ENCODE measurements at places on chromosomes 2 and 18.

DNA sequence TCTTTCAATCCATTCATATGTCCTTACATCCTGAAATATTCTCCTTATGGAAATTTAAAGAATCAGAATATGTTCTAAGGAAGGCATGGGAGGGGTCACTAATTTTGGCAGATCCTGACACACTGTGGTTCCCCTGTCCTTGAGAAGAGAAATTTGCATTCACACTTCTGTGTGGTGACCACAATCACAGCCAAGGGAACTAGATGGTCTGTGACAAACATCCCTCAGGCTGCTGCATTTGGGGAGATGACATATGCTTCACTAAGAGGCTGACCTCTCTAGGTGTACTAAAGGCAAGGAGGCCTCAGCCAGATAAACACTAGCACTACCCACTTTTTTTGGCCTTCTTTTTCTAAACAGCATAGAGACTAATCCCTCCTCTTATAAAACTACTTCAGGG, 129.6 kb downstream of the MREG start:
- DNase-seq = no peak

GRCh38 chr2:5946225-5947115, 254.3 kb downstream of the SOX11 start:
- no peak for DNase-seq

- DNase-seq = no peak
Observed at GRCh38 chr2:98568161-98568956, 40.0 kb downstream of the COA5 start.

- DNase-seq = no peak
Observed at GRCh38 chr2:123438251-123438650, 586.8 kb upstream of the CNTNAP5 start.

DNA sequence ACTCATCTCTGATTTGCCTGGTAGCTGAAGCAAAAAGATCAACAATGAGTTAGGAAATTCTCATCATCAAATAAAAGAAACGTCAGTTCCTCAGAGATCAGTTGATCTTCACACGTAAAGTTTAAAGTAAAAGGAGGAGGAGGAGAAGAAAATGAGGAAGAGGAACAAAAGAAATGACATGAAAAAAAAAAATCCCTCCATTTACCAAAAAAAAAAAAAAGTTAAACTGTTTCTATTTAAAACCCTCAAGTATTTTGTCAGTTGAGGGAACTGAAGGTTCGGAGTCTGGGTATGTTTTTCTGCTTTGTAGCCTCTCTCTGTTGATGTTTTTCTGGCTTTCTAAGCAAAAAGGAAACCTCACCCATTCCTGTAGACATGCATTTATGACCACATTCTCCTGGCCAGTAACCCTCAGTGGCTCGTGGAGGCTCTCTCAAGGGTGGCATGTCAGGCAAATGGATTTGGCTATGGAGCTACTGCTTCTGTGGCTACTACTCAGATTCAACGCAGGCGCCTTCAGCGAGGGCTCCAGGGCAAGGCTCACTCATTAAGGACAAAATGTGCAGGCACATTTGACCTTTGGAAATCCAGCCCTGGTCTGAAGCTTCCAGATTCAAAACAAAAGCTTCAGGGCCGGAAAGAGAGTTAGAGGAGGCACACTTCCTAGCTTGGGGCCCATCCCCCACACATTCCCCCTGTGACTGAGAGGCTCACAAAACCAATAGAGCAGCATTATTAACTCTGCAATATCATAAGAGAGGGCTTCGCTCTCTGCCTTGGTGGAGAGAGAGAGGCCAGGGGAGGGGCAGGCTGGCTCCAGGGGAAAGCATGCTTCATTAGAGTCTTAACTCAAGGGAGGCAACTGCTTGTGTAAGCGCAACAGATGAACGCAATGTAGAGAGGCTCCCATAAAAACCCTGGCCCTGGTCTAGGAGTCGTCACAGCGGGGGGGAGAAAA, 22.3 kb downstream of the KLF7 start:
- DNase-seq = no peak

DNA sequence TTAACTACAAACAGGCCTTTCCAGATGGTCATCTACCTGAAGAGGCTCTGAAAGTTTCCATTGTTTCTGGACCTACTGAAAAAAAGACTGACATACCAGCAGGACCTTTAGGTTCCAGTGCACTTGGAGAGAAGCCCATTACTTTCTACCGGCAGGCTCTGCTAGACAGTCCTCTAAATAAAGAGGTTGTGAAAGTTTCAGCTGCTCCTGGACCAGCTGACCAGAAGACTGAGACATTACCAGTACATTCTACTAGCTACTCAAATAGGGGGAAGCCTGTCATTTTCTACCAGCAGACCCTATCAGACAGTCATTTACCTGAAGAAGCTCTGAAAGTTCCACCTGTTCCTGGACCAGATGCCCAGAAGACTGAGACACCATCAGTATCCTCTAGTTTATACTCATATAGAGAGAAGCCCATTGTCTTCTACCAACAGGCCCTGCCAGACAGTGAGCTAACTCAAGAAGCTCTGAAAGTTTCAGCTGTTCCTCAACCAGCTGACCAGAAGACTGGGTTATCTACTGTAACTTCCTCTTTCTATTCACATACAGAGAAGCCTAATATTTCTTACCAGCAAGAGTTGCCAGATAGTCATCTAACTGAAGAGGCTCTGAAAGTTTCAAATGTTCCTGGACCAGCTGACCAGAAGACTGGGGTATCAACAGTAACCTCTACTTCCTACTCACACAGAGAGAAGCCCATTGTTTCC, 65.8 kb downstream of the ALMS1 start:
- DNase-seq = no peak

DNA sequence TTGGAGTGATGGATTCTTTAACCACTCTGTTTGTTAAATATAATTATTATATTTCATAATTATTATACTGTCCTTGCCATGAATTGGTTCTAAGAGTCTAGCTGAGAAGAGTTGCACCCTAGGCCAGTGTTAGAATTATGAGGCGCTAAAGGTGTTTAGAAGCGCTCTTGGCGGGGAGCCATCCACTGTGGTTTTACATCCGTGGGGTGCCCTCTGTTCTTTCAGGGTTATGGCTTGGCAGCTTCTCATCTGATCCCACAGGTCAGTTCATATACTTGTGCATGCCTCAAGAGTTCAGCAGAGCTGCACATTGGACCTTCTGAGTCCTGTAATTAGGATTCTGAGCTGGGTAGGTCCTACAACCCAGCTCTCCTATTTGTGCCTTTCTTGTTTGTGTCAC, 9.1 kb downstream of the ASAP2 start:
- DNase-seq = no peak

GRCh38 chr2:218282173-218282991, 9.9 kb downstream of the TMBIM1 start:
- no peak for DNase-seq

DNA sequence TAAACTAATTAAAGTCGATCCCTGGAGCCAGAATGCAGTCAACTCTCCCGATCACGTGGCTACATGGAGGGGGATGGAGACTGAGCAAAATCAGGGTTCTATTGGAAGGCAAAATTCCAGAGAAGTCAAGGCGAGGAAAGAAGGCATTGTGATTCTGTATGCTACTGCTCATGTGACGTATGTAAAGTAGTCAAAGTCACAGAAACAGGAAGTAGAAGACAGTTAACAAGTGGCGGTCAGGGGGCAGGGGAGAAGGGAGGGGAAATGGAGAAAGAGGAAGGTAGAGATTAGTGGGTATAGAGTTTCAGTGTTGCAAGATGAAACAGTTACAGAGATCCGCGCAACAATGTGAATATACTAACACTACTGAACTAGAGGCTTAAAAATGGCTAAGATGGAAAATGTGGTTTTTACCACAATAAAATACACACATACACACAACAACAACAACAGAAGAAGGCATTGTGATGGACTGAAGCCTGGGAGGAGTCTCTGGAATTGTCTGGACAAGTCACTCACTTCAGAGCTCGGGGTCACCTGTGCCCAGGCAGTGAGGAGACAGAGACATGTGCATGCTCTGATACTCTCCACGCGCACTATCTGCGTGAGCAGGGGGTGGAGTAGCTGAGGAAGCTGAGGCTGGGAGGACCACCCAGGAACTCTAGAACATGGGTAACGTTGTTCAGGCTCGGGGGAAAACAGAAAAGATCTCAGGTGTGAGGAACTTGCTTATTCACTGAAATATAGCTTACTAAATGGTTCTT, 89.9 kb upstream of the CDCA7 start:
- DNase-seq = no peak

GRCh38 chr2:54387059-54387991, 68.8 kb upstream of the SPTBN1 start:
- no peak for DNase-seq

DNA sequence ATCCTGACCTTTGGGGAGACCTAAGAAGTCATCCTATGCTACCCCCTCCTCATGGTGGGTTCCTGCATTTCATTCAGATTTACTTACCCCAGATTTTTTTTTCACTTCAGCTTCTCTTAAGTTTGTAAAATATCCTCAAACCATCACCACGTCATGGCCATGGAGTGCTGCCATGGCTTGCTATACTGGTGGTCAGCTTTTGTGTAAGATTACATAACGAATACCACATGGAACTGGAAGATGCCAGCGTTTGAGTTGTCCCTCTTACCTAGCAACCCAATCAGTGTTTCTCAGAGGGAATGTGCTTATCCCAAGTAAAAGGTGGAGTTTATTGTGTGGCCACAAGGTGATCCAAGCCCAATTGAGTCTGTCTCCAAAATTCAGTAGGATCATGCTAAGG, 148.6 kb upstream of the ALPP start:
- DNase-seq = no peak

DNA sequence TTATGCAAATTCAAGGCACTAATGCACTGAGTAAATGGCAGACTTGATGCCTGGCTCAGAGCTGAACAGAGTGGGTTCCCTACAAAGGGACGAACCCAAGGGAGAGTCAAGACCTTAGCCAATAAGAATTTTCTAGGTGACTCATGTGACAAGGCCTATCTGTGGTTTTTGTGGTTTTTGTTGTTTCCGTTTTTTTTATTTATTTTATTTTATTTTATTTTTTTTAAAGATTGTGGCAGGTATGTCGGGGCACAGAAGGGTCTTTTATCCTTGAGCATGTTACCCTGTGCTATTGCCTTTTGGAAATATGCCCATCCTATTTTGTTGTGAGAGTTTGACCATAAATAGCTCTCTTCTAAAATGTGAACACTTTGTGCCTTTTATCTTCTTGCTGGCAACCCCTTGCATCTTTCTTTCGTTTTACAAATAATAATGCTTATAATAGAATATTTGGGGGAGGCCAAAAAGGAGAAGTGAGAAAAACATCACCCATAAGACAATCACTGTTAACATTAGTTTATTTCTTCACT, 113.4 kb upstream of the AQP4 start:
- DNase-seq = no peak

GRCh38 chr2:112033600-112033999, 21.5 kb upstream of the TMEM87B start:
- peak; percentile 52 for DNase-seq

- DNase-seq = no peak
Observed at GRCh38 chr2:66565291-66565690, 130.4 kb downstream of the MEIS1 start.

DNA sequence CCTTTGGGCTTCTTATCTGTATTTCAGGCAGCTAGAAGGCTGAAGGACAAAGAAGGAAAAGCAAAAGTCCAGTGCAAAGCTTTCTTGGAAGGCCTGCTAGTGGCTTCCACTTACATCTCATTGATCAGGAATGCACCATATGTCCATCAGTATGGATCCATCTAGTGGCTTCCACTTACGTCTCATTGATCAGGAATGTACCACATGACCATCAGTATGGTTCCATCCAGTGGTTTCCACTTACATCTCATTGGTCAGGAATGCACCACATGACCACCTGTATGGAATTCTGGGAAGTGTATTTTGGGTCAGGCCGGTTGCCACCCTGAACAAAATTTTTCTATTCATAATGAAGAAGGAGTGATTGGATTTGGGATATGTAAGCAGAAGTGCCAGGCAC, 70.6 kb downstream of the LYPD6 start:
- no peak for DNase-seq

DNA sequence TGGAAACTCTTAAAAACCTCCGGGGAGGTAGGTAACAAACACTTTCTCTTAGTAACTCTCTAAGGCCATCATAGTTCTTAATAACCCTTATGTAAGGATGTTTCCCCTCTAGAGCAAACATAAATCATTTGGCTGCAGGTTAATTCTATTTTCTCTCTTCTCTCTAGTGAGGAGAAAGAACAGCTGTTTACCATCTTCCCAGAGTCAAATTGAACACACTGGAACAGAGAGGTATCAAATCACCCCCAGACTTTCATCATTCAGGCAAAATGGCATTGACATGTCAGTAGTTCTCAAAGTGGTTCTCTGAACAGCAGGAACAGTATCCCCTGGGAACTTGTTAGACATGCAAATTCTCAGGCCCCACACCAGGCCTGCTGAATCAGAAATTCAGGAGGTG, 240.7 kb downstream of the MEIS1 start:
- DNase-seq = no peak

GRCh38 chr2:51027968-51028367, 4.0 kb downstream of the NRXN1 start:
- no peak for DNase-seq

DNA sequence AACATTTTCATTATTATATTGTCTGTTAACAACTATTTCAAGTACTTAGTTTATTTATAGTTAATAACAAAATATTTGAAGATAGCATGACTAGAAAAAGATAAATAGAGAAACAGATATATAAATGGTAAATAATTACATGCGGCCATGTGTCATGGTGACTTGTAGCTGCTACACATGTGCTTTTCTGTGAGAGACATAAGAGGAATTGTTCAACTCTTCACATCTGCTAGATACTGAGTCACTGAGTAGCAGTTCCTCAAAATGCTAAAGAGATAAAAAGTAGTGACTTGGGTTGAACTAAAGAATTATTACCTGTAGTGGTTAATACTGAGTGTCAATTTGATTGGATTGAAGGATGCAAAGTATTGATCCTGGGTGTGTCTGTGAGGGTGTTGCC, 37.5 kb upstream of the SCN9A start:
- no peak for DNase-seq

DNA sequence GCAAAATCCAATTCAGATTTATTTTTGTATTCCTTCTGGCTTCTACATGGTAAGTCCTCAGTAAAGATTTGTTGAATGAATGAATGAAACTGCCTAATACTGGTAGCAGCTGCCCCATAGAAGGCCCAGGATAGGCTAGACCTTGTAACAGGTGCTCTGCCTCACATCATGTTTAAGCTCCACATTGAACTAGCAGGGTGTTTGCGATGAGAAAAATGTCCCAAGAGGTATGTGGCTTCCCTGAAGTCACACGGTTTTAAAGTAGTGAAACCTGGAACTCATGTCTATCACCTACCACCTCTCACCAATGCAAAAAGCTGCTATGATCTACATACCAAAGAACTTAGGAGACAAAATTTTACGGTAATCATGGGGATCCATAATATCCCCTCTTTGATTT, 765 bp upstream of the LHCGR start:
- no peak for DNase-seq

- DNase-seq = no peak
Observed at GRCh38 chr2:203730883-203731282, 24.4 kb downstream of the CD28 start.

DNA sequence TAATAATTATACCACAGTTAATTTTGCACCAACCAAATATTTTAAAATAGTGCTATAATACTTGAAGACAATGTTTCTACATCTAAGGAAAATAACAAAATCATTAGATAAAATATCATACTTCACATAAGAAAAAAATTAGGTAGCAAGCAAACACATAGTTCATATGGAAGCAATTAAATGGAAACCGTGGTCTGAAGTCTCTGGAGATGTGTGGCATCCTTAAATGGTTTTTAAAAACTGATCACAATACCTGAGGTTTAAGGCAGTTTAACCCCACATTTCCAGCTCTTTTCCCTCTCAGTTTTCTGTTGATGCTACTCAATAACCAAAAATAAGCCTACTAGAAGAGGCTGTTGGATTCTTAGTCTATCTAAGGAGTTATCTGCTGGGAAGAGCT, 71.3 kb downstream of the ASXL2 start:
- DNase-seq = no peak

- no peak for DNase-seq
Observed at GRCh38 chr2:158993721-158994587, 25.5 kb downstream of the TANC1 start.
